B cell (primary cell): ENCODE measurements at places on chromosomes 6 and 20.
A peak's percentile ranks its signal among the peaks of the same experiment; 100 is the strongest.

DNA sequence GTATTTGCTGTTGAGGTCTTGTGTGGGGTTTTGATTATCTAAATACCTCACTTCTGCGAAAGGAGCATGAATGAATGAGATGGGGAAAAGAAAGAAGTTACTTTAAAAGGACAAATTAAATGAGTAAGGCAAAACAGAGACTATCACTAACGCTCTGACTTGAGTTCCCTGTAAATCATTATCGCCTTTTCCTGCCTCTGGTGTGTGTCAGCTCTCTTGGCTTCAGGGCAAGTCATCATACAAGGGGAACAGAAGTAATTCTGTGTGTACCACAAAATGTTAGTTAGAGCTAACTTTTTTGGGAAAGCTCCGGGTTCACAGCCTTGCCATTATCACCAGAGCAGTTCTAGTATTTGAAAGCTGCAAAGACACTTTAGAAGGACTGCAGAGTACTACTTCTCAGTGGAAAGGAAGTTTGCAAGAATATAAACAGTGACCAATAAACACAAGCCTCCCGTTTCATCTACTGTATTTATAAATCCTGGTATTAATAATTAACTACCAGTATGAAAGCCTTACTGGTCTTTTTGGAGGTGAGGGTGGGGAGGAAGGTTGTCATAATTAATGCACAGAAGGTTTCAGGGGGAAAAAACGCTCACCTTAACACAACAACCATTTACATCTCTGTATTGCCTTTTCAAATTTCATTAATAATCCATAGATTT is 1.2 kb downstream of the DZANK1 start:
- no peak for DNase-seq

DNA sequence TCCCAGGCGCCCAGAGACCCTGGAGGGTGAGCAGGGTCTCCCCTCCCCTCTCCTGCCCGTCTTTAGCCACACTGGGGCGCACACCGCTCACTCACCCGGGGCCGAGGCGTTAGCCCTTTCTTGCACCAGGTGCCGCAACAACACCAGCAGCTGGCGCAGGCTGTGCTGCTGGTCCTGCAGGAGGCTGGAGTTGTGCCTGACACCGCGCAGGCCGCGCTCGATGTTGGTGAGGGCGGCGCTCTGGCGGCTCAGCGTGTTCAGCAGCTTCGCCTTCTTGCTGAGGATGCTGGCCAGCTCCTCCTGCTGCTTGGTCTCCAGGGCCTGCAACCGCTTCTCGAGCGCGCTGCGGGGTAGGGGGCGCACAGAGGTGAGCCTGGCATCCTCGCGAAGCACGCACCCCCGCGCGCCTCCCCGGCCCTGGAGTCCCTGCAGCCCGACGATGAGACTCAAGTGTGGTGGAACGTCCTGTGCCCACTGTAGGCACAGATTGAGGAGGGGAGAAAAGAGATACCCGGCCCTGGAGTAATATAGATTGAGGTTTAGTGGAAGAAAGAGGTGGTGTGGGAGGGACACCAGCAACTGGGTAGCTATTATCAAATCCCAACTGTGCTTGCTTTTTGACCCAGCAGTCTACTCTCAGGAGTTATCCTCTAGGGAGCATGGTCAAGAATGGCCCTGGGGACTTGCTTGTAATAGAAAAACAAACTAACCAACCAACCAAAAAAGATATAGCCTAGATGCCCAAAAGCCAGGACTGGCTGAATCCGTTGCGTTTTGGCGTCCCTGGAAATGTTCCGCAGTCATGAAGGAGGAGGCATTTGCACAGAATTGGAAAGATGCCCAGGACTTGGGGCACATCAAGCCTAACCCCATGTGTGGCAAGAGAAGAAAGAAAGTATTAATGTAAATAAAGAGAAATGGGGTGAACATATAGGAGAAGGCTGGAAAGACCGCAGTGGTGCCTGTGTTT is 30.9 kb downstream of the ANGPT4 start:
- DNase-seq = no peak

DNA sequence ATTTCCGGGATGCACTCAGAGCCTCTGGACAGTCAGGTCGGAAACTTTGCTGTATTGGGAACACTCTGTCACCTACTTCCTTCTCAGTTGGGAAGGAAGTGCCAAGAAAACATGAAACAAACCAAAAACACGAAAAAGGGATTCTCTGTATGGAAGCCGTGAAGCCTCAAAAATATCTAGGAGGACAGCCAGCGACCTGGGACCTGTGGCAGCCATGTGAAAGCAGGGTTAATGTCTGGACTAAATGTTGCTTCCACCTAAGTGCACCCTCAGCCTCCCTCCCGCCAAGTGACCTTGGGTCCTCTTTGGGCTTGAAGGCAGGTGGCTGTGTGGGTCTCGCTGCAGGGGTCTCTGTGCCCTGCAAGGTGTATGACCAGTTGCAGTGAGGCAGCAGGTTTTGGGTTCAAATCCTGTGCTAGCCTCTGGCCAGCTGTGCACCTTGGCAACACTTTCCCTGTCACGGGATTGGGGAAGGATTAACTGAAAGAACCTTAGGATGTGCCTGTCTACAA is 851 bp downstream of the MAVS start:
- DNase-seq = no peak

DNA sequence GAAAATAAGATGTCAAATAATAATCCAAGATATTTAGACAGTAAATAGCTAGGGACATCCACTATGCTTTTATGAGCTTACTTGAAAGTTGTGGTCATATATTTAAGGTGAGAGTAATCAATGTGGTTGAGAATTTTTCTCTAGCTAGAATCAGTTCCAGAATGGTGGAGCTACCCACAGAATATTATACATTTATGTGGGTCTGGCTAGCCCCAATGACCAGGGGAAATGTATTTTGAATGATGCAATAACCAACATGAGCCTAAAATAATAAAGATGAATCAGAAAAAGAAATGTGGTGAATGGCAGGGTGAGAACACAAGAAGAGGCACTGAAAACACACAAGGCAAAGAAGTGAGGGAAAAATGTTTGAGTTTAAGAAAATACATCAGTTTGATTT is 325.7 kb downstream of the TBC1D32 start:
- DNase-seq = no peak

DNA sequence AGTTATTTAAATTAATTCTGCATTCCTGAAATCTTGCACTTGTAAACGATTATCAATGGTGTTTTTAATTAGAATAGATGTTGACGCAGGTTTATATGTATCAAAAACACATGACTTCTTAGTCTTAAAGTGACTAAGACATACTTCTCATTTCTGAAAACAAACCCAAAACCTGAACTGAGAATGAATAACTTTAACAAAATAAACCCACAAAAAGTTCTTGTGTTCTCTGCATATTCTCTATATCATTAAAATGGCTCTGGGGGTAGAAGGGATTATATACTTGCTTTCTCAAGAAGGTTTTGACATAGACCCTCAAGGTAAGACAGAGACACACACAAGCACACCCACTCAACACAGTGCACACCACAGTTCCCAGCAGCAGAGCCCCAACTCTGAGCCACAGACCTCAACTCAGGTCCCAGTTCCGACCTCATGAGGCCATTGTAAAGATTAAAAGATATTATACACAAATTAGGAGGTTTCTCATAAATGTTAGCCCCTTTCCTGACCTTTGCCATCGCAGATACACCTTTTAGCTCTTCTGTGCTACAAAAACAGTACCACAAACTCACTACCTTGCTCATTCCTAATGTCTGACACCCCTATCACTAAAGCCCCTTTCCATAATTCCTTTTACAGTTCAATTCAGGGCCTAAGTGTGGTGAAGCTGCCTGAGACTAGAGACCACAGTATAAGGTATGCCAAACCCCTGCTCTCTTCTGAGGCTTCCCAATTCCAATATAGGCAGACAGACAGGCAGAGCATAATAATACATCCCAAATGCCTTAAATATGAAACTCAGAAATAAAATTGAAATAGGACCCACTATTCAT is 267.8 kb downstream of the PTPRK start:
- no peak for DNase-seq

DNA sequence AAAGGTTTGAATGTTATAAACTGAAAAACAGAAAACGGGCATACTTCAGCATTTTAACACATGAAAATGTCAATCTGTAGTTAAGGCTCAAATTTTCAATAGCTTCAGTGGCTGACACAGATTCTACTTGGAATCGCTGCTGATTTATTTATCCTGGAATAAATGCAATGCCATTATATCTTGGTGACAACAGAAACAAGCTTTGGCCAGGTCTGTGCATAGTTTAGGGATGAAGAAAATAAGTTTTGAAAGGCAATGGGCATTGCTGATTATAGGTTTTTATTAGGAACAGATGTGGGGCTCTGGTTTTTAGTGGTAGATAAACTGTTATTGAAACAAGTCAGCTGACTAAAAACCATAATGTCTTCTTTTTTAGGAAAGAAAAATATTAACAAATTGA is 96.8 kb upstream of the SOX4 start:
- DNase-seq = no peak

- DNase-seq = no peak
These were observed 84.6 kb downstream of the MAN1A1 start for GRCh38 chr6:119264854-119265397.

- no peak for DNase-seq
These were observed 10.8 kb upstream of the LATS1 start for GRCh38 chr6:149728499-149729234.

DNA sequence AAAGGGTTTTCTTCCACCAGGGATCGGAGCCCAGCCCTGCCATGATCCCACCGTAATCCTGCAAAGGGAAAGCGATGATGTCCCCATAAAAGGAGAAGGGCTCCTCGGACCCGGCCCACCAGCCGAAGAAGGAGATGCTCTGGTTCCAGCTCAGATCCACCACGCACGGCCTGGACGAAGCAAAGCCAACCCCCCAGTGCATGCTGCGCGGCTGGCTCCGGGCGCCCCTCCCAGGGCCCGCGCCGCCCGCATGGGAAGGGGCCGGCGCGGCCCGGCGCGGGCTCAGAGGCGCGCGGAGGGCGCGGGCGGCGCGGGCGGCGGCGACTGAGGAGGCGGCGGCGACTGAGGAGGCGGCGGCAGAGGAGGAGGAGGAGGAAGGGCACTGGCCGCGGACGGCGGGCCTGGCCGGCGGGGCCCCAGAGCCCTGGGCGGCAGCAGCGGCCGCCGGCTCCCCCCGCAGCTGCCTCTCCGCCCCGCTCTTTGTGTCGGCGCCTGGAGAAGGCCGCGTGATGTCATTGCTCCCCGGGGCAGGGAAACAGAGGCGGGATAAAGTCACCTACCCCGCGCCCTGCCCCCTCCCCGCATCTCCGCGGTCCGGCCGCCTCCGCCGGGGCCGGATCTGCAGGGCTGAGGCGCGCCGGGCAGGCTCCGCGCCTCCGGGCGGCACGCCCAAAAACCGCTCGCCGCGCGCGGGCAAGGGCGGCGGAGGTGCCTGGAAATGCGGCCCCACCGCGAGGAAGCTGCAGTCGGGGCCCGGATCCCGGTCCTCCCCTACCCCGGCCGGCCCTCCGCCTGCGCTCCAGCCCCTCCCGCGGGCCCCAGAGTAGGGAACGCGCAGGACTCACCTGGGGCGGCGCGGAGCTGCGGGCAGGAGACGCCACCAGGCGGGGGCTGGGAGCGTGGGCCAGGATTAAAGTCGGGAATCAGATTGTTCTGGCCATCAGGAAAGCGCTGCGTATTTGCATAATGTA is at the start of gene FAXC:
Gene FAXC, minus strand, starts transcription at position 504 of the 971 bp plus-strand sequence. Its CDS starts 302 bp downstream, at position 202.
- DNase-seq = peak; percentile 5

- DNase-seq = peak; percentile 86
These were observed 41.9 kb downstream of the PLEKHG1 start for GRCh38 chr6:150641398-150642139.

DNA sequence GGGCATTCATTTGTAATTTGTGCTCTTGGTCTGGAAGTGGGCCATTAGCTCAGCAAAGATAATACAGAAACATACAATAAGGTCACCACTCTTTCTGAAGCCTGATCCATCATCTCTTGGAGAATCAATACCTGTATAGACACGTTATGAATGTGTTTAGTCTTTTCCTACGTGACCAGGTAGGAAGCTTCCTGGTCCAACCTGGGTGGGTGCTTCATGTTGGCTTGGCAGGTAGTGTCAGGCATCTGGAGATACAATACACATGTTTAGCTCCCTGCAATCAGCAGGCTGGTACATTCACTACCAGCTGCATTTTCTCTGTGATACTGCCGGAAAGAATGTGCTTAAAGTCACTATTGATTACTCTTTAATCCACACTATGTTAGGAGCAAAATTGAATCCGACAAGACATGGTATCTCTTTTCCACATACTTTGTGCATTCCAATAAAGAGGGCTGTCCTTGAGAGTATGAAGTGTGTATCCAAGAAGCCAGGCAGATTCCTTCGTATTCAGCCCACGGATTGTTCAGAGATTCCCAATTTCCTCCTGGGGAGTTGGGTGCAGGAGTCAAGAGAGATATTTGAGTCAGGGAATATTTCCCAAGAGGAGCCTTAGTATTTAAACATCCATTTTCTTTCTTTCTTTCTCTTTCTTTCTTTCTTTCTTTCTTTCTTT is 49.9 kb upstream of the RANBP9 start:
- no peak for DNase-seq

DNA sequence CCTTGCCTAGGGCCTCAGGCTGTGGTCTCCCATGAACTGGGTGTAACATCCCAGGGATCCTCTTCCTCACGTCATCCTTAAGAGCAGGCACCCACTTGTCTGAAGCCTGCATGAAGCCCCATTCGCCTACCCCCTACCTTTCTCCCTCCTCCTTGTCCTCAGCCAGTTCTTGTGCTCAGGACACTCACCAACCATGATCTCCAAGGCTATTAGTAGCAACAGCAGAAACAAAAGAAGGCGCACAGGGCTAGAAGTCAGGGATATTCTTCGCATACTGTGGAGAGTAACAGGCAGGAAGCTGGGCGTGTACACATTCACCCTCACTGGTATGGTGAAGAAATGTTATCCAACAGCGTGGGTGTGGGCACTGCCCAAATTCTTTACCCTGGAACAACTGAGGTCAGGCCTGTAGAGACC is 7.3 kb downstream of the RAET1E start:
- DNase-seq = no peak

GRCh38 chr6:95383878-95384277 is 193.5 kb upstream of the MANEA start:
- no peak for DNase-seq

DNA sequence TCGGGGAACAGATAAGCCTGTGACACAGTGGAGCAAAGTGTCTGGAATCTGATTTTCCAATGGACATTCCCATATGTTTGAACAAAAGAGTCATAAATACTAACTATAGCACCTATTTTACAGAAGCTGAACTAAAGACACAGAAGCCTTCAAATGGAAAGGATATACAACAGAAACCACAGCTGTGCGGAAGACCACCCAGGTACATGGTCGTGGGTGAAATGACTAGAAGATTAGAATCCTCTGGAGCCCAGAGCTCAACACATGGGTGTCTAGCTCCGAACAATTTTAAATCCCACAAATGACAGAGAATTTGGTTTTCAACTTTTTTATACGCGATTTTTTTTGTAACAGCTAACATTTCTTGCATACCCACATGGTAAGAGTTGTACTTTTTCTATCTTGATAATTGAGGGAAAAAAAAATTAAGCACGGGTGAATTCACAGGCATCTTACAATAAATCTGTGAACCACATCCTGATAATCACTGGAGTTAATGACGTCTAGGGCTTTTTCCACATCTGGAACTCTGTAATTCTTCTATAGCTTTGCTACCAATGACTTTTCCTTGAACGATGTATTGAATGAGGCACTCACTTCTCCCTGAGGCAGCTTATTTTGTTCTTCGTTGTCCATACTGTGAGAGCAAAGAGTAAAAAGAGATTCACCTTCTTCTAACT is 271.1 kb upstream of the AGPAT4 start:
- no peak for DNase-seq

- no peak for DNase-seq
These were observed 825 bp upstream of the FAM135A start for GRCh38 chr6:70412252-70413113.
